Omental fat pad (tissue), 4 donors: ENCODE measurements at places on chromosomes 4 and X. TPM values are rescaled to one million over a fixed set of nuclear protein-coding genes. Genes with fewer than 3 reads are reported as not detected.

DNA sequence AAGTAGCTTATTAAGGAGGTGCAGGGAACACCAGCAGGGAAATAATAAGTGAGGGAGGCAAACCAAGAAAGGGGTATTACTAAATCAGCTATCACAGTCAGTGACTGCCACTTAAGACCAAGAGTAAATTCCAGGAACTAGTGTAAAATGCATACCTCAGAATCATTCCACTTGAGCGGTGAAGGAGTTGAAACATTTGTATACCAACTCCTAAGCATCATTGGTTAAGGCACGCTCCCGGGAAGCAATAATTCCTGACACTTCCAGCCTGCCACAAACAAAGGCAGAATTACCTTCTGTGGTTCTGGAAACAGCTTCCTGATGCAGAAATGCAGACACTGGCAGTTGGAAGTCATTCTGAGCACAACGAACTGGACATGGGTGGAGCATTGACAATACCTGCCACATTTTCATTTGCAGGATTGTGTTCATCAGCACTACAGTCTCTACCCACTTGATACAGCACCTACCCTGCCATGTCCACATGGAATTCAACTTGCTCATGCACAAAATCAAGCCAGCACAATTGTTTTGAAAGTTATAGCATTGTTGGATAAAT lies 82.1 kb downstream of the PPP1R2C start:
- DNase-seq, result no peak

The HDX gene
- total RNA-seq, result 13.2 TPM

The CENPVL1 gene
- total RNA-seq, result not detected

DNA sequence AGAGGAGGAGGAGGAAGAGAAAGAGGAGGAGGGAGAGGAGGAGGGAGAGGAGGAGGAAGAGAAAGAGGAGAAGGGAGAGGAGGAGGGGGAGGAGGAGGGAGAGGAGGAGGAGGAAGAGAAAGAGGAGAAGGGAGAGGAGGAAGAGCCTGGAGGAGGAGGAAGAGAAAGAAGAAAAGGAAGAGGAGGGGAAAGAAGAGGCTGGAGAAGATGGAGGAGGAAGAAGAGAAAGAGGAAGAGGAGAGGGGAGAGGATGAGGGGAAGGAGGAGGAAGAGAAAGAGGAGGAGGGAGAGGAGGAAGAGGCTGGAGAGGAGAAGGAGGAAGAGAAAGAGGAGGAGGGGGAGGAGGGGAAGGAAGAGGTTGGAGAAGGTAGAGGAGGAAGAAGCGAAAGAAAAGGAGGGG lies 46.0 kb upstream of the SHOX start:
- no peak for DNase-seq

The MUC7 gene
- not detected for total RNA-seq

The PAK3 gene
- 1.6 TPM for total RNA-seq

DNA sequence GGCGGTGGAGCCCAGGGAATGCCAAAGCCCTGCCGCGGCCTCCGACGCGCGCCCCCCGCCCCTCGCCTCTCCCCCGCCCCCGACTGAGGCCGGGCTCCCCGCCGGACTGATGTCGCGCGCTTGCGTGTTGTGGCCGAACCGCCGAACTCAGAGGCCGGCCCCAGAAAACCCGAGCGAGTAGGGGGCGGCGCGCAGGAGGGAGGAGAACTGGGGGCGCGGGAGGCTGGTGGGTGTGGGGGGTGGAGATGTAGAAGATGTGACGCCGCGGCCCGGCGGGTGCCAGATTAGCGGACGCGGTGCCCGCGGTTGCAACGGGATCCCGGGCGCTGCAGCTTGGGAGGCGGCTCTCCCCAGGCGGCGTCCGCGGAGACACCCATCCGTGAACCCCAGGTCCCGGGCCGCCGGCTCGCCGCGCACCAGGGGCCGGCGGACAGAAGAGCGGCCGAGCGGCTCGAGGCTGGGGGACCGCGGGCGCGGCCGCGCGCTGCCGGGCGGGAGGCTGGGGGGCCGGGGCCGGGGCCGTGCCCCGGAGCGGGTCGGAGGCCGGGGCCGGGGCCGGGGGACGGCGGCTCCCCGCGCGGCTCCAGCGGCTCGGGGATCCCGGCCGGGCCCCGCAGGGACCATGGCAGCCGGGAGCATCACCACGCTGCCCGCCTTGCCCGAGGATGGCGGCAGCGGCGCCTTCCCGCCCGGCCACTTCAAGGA lies at the start of gene FGF2:
TSS of gene FGF2 (plus strand) at position 279 of the 705 bp plus-strand sequence. CDS start at position 623, 344 bp downstream.
- peak; percentile 49 for DNase-seq

DNA sequence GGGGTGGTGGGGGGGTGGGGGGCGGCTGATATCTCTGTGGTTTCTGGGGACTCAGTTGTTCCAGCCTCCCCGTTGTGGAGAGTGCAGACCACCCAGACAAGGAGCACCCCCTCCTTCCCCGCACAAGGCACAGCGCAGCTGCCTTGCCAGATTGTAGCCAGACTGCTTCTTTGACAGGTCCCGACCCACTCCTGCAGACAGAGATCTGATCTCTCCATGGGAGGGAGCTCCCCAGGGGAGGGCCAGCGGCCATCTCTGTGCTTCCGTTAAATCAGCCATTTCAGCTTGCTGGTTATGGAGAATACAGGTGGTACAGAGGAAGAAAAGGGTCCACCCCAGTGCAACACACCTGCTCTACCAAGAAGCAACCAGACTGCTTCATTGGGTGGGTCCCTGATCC lies 80.8 kb downstream of the FGF16 start:
- no peak for DNase-seq

GRCh38 chr4:168677879-168678278 lies 181.0 kb downstream of the PALLD start:
- DNase-seq, result no peak

- DNase-seq, result no peak
Observed at GRCh38 chr4:55887594-55887993, 34.1 kb downstream of the EXOC1 start.

- no peak for DNase-seq
Observed at GRCh38 chr4:11719879-11720278, 291.2 kb upstream of the HS3ST1 start.

The CXCL6 gene
- 1.8 TPM for total RNA-seq

- no peak for DNase-seq
Observed at GRCh38 chrX:107823456-107823855, 2.2 kb upstream of the MID2 start.

DNA sequence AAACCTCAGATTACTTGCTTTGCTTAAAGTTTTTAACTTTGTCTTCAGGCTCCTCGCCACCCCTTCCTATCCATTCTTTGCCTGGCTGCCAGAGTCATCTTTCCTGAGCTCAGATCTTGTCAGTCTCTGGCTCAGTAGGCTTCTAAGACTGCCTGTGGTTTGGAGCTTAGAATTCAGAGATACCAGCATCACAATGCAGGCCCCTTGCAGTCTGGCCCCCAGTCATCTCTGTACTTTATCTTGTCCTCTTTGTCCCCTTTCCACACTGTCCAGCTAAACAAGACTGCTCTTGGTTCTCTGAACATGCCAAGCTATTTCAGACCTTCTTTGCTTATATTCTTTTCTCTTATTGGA lies 3.0 kb downstream of the KIAA0232 start:
- DNase-seq, result no peak
